DMS153 (cell line): ENCODE measurements at places on chromosomes 6 and 20.

GRCh38 chr20:50405235-50405914, 104.8 kb upstream of the PTPN1 start:
- DNase-seq = no peak

DNA sequence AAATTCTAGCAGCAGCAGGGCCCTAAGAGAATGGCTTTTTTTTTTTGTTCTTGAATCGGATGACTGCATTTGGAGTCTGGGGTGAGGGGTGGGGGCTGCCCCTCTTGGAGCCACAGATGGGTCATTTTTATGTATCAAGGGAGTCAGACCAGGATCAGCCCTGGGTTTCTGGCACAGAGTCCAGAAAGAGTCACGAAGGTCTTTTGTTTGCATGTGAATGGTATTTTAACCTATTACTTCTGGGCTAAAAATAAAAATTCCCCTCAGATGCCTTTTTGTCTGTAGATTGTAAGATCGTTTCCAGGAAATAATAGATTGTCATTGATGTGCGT, 72.5 kb downstream of the PHACTR3 start:
- DNase-seq = no peak

DNA sequence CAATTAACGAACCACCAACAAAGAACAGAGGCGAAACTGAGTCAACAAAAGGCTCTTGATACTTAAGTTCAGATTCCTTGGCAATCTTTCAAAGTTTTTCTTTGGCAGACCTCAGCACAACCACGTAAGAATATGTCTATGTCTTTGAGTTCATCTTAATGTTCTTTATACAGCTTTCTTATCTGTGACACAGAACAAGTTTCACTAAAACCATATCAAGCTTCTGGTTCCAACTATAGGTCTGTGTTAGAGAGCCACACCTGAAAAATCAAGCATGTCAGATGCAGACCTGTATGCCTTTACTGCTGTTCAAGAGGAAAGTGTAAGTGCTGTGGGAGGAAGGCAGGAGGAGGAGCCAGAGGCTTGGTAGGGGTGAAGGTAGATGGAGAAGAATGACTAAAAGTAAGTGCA, 271.3 kb downstream of the KHDC1L start:
- no peak for DNase-seq

GRCh38 chr6:30877419-30878262, 6.7 kb upstream of the DDR1 start:
- peak; percentile 81 for DNase-seq

DNA sequence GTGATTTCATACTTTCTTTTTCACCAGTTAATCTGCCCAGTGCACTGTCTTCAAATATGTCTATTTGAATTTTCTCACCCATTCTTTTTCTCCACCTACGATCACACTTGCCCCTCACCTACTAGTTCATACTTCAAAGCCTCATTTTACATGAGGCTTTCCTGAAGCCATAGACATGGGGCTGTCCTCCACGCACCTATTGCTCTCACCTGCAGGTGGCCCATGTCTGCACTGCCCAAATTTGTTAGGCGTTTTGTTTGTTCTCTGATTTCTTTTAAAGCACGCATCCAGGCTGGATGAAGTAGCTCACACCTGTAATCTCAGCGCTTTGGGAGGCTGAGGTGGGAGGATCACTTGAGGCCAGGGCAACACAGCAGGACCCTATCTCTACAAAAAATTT, 106.8 kb upstream of the RIPOR2 start:
- DNase-seq = peak; percentile 24

- no peak for DNase-seq
These were observed 828 bp downstream of the ASCC3 start for GRCh38 chr6:100880149-100880852.

GRCh38 chr20:47355489-47356219, 845 bp downstream of the ZMYND8 start:
- no peak for DNase-seq

- no peak for DNase-seq
These were observed 37.3 kb downstream of the PREX1 start for GRCh38 chr20:48790473-48791003.

GRCh38 chr6:46419576-46420002, 71.7 kb downstream of the RCAN2 start:
- DNase-seq = peak; percentile 32

DNA sequence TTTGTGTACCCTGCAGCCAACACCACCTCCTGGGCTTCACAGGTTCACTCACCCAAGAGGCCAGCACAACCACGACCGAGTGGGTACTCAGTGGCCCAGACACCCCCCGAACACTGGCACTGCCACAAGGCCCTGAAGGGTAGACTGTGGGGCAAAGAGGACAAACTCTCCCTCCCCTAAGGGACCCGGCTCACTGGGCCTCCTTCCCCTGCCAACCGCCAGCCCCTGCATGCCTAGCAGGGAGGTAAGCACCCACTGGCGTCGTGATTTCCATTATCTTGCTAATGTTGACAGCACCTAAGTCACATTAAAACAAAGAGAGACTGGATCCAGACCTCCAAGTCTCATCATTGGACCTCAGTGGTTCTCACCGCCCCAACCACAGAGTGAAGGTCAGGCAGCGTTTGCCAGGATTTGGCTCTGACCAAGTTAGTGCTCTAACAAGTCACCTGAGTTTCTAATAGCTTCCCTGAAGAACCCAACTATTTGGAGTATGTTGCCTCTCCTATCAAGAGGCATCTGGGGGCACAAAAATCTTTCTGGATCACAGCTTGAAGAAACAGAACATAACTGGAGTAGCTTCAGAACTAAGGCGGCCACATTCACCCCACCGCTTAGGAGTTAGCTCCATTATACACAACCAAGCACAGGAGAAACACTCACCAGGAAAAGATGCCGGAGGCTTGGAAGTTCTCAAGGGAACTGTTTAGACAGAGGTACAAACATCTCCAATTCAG, 14.0 kb upstream of the APMAP start:
- DNase-seq = no peak

GRCh38 chr20:34875642-34876405, 588 bp upstream of the ACSS2 start:
- peak; percentile 94 for DNase-seq

- DNase-seq = no peak
These were observed 95.2 kb downstream of the KIF13A start for GRCh38 chr6:17892097-17892686.

DNA sequence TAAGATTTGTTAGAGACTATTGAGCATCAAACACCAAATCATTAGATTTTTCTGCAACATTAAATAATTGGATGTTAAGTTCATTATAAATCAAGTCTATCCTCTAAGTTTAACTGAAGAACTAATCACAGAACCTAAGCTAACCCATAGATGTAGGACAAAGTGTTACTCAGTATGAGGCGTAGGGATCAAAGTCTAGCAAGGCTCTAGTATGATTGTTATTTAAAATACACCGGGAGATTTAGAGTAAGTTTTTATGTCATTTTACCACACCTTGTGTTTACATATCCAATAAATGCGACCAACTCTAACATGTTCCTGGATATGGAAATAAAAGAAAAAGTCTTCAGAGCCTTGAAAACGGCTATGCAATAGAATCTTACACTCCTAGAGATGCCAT, 2.6 kb downstream of the ADGB start:
- no peak for DNase-seq

DNA sequence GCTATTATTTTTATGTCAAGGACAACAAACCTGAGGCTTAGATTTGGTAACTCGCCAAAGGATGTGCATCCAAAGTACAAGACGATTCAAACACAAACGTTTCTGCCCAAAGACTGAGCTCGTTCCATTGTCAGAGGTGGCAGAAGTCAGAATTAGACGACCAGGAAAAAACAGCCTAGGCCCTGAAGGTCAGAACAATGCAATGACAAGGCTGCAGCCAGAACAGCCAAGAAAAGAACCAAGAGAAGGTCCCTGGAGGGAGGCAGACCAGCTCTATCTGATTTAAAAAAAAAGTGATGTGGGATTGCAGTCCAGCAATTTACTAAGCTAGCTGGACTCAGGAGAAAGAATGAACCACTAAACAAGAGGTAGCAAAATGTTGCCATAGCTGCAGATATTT, 54.2 kb downstream of the NCOA7 start:
- DNase-seq = no peak

DNA sequence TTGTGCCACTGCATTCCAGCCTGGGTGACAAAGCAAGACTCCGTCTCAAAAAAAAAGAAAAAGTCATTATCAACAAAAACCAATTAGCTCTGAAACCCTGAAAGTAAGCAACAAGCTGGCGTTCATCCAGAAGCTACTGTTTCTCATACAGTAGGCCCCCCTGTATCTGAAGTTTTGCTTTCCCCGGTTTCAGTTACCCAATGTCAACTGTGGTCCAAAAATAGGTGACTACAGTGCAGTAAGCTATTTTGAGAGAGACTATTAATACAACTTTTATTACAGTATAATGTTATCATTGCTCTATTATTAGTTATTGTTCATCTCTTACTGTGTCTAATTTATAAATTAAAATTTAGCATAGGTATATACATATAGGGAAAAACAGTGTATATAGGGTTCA, 135.1 kb downstream of the KIF16B start:
- DNase-seq = no peak

DNA sequence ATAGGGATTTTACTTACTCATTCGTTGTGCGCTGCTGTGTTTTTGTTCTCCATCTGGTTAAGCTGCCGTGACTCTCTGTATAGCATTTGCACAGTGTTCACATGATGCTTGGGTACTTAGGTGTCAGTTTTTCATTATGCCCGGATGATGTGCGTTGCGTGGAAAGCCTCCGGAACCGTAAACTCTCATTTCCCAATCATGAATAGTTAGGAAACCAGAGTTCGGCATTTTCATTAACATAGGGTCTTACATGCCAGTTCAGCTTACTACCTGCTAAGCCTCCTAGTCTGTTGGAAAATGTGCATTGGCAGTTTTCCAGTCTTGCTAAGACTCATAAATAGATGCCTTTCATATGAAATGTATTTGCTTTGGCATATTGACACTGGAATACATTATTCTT, 483.4 kb upstream of the FLRT3 start:
- DNase-seq = peak; percentile 28

DNA sequence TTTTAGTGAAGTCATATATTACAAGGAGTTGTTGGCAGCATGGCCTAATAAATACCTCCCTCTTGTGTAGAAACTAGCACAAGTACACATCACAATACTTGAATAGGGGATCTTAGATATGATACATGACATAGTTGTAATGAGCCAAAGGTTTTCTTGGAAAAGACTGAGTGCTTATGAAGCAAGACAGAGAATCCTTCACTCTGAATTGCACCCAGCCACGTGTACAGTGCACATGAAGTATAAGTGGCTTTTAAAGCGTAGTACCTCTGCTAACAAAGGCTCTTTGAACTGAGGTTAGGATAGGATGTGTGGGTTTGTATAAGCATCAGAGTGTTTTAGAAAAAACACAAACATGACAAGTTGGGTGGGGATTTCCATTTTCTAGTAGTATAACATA, 145.5 kb upstream of the STMND1 start:
- no peak for DNase-seq

GRCh38 chr6:120498711-120499110, 835.6 kb downstream of the TBC1D32 start:
- no peak for DNase-seq

DNA sequence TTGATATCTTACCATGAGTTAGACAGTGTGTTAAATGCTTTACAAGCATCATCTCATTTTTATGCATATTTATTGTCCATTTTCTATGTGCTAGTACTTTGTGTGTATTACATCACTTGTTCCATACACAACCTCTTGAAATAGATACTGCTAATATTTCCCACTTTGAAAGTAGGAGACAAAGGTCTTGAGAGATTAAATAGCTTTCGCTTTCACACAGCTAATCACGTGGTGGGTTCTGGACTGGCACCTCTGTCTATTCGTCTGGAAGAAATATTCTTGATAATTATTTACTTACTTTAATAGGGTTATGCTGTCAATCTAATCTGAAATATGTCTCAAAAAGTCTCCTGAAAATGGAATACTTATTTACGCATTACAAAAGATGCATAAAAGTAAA, 30.2 kb downstream of the EPHA7 start:
- no peak for DNase-seq

DNA sequence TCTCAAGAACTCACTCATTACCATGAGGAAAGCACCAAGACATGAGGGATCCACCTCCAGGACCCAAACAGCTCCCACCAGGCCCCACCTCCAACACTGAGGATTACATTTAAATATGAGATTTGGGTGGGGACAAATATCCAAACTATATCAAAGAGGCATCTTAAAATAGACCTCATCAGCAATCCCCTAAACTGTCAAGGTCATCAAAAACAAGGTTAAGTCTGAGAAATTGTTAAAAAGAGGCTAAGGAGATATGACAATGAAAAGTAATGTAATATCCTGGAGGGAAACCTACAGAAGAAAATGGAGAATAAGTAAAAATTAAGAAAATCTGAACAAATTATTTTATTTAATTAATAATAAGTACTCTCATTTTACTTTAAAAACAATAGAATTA, 922.3 kb downstream of the HACE1 start:
- DNase-seq = no peak

- no peak for DNase-seq
These were observed 181.0 kb downstream of the TBC1D7 start for GRCh38 chr6:13147376-13147775.

GRCh38 chr6:80541886-80542285, 435.4 kb downstream of the BCKDHB start:
- DNase-seq = no peak

DNA sequence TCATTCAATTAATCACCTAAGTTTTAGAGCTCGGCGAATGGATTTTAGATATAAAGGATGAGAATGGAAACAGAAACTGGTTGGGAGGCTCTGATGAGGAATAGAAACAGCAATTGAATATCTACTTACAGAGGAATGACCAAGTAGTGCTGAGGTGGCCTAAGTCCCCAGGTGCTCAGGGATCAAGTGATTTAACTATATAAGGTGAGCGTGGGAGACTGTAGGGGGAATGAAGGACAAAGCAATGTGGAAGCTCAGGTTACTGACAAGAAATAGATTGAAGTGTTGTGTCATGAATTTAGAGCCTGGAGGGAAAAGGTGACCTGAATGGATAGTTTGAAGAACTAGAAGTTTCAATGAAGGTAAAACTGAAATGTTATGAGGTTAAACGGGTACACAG, 495.4 kb upstream of the SOX4 start:
- DNase-seq = no peak
